ENCODE measurements at places on chromosomes 6 and 20.
A peak's percentile ranks its signal among the peaks of the same experiment; 100 is the strongest.

- no peak for DNase-seq
Measured at GRCh38 chr6:6752129-6752528, 163.6 kb downstream of the LY86 start.

DNA sequence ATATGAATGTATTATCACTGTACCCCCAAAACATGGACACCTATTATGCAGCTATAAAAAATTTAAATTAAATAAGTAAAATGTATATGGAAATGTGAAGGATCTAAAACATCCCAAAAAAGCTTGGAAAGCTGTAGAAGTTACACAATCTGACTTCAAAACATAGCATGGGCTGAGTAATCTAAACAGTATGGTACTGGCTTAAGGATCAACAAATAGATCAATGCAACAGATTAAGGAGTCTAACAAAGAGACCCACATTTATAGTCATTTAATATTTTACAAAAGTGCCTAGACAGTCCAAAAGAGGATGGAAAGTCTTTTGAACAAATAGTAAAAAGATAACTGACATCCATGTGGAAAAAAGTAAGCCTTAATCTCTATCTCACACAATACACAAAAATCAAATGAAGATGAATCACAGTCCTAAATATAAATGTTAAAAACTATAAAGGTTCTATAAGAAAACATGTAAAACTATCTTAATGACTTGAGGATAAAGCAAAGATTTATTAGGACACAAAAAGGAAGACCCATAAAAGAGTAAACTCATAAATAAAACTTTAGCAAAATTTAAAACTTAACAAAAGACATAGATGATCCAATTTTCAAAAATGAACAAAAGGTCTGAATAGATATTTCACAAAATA is 46.8 kb downstream of the RANBP9 start:
- DNase-seq: no peak

- no peak for DNase-seq
Measured at GRCh38 chr6:48553467-48554189, 442.6 kb upstream of the PTCHD4 start.

- DNase-seq: no peak
Measured at GRCh38 chr6:56144538-56145324, 102.6 kb downstream of the COL21A1 start.

DNA sequence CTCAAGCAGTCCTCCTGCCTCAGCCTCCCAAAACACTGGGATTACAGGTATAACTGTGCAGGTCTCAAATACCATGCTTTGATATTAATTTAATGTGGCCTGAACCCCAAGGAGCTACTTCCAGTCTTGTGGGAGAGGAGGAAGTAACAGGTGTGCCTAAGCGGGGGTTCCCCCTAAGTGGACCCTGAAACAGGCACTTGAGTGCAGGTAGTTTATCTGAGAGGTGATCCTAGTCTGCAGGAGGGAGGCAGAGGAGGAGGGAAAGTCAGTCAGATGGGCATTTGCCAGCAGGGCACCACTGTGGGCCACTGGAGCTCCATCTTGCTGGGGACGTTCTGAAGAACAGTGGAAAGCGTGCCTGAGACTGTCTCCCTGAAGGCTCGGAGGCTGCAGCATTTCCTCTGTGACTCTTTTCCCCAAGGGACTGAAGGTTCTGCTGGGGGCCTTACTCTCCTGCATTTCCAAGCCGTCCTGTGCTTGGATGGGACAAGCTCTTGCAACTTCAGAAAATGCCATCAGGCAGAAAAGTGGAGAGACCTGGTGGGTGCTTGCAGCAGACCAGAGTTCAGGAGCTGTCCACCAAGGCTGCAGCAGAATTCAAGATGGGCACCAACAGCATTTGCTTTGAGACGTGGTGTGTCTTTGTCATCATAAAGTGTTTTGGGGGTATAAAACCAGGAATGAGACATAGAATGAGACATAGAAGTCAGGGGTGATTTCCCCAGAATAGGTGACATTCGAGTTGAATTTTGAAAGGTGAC is 4.6 kb upstream of the DLGAP4 start:
- no peak for DNase-seq

GRCh38 chr6:148548065-148548748 is 198.6 kb upstream of the UST start:
- no peak for DNase-seq

GRCh38 chr6:2111162-2111677 is 134.2 kb downstream of the GMDS start:
- DNase-seq: no peak

DNA sequence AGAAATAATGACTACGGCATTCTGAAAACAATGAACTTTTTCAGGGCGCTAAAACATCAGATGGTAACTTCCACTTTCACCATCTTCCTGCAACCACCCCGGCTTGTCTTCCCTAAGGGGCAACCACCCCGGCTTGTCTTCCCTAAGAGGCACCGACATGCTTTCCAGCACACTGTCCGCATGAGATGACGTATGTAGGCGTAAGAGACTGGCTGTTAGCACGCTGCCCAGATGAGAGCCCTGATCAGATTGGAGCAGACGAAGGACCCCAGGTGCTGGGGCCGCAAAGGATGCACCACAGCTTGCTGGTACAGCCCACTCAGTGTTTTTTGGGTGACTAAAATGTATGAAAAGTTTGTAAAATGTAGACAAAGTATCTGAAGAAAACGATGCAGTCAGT is 29.3 kb downstream of the ASCC3 start:
- DNase-seq: no peak

DNA sequence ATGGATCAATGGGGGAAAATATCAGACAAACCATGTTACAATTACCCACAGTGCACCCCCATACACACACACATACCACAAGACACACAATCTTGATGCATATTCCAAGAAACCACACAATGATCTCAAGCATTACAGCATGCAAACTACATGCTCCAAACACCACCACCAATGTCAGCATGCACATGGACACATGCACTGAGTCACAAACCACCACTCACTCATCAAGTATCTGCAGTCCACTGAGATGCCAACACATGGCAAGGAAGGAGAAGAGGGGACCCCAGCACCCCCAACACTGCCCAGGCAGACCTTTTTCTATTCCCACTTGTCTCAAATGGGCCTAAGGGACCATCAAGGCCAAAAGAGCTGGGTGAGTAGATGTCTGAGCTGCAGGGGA is 91.6 kb downstream of the PREX1 start:
- DNase-seq: no peak

GRCh38 chr6:137848672-137849071 is 18.4 kb upstream of the TNFAIP3 start:
- DNase-seq: no peak

- DNase-seq: no peak
Measured at GRCh38 chr6:44575644-44576043, 188.1 kb downstream of the CDC5L start.

DNA sequence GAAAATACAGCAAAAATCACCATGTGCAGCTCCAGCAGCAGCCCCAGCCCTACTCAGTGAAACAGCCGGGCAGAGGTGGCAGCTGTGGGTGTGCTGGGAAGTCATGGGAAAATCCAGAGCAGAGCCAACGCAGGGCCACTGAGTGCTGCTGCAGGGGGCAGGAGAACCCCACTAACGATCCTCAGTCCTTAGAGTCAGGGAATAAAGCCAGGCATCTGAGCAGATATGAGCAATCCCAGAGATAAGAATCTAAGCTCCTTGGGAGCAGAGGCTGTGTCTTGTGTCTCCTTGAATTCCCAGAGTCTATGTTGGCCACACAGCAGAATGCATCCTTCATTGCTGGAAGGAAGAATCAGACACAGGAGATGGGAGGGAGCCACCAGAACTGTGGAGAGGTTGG is 493.1 kb upstream of the MAP3K7 start:
- DNase-seq: no peak

DNA sequence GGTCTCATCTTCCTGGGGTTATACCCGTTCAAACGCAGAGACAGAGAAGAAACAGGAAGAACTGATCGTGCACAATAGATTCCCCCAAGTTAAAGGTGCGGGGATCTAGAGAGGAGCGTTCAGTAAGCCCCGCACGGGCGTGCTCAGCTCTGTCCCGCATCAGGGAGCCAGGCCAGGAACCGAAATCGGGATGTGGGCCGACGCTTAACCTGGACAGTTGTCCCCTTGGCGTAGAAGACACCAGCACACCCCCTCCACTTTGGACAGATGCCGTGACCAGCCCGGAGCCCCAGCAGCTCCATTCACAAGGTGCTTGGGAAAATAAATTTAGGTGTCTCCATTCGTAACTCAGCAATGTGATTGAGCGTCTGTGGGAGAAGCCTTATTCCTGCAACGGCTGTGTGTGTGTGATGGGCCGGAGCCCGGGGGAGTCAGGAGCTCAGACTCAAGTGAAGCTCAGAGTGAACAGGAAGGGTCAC is 24.0 kb upstream of the GATA5 start:
- DNase-seq: no peak

GRCh38 chr6:7021301-7021700 is 86.5 kb upstream of the RREB1 start:
- DNase-seq: peak; percentile 72

DNA sequence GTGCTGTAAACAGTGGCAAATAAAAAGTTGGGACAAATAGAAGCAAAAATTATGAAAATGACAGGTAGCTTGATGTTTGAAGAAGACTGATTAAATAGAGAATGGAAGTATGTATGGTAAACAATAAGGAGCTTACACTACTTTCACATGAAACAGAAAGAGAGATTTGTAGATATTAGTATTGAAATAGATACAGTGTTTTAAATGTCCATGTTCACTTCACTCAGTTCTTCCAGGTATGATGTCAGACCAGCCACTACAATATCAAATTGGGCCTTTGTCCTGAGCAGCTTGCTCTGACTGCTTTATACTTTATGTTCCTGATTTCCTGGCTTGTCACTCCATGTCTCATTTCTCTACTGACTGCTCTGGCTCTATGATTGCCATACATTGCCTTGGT is 107.5 kb downstream of the CENPW start:
- no peak for DNase-seq

- DNase-seq: no peak
Measured at GRCh38 chr6:148263010-148263409, 79.6 kb upstream of the SASH1 start.

DNA sequence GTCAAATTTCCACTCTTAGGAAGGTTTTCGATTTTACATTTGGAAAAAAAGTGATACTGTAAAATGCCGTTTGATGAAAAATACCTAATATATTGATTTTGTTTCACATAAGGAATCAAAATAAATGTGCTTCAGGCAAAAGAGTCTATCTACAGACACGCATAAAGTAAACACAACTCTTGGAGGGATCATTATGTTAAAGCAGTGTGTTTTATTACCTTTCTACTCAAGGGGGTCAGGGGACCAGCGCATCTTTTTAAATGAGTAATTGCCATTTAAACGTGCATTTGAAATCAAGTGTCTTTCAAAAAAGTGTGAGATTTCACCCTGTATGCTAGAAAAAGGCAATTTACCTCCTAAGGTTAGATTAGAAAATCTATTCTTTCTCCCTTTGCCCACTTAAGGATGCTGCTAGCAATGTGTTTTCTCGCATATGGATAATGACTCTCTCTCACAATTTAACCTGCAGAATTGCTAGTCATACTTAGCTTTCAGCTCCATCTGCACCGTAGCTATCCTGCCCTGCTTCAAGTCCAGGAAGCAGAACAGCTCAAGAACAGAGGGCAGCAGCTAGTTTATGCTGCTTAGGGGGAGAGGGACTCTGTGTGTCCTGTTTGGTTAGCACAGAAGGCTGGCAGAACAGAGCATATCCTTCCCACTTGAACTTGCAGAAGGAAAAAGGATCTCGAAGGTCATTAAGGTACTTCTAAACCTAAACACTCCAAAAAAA is 35.0 kb downstream of the NKAIN2 start:
- no peak for DNase-seq

DNA sequence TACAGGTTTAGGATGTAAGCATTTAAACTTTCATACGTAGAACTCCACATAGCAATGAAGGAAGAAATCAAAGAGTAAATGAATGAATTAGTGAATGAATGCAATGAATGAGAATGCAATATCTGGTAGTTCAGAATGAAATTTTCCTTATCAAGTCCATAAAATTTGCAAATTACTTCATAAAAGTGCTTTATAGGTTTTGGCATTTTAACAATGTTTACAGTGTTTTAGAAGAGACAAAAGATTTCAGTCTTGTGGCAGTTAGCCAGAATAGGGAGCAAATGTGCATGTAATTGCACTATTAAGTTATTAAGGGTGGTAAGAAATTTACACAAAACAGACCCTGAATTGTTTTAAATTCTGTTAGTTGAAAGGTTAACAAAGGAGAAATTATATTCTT is 739.4 kb upstream of the FLRT3 start:
- no peak for DNase-seq

DNA sequence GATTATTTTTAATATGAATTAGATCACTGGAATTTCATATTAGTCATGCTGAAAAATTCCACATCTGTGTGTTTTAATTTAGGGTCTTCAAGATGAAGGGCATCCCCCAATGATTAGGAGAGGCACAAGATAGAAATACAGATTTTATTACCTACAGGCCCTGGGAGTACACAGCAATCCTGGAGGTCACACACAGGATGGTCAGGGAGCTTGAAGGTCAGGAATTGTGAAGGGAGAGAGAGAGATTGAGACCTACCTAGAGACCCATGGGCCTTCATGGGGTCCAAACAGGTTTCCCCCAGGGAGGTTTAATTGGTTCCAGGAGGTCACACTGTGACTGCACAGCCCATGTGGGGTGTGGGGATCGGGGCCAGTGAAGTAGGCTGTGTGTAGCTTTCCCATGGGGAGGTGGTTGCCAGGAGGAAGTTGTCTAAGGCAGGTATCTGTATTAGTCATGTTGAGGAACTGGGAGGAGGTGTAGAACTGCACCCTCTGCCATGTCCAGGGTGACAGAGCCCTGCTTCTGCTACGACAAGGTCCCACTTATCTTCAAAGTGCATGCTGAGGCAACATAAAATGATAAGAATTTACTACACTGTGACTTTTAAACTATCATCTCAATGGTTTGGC is 18.3 kb downstream of the SNX9 start:
- DNase-seq: no peak

GRCh38 chr6:57265755-57266221 is 43.7 kb upstream of the RAB23 start:
- DNase-seq: no peak

DNA sequence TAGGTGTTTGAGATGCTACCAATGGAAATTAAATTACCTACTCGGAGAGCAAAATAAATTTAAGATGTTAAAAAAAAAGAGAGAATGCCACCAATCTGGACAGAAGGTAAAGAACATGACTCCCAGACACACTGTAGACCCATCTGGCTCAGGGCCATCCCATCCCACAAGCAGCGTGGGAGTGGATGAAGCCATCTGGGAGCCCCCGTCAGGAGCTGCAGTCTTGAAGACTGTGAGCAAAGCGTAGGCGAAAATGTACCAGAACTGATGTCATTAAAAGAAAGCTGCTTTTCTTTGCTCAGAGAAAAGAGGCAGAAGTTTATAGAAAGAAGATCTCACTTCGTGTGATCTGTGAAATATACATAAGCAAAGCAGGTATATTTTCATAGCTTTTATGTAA is 815.7 kb downstream of the QKI start:
- DNase-seq: no peak

Data from inflammatory macrophage (primary cell).